Right forelimb (tissue), 1 donor: ENCODE measurements at places on chromosomes 5 and 9.

DNA sequence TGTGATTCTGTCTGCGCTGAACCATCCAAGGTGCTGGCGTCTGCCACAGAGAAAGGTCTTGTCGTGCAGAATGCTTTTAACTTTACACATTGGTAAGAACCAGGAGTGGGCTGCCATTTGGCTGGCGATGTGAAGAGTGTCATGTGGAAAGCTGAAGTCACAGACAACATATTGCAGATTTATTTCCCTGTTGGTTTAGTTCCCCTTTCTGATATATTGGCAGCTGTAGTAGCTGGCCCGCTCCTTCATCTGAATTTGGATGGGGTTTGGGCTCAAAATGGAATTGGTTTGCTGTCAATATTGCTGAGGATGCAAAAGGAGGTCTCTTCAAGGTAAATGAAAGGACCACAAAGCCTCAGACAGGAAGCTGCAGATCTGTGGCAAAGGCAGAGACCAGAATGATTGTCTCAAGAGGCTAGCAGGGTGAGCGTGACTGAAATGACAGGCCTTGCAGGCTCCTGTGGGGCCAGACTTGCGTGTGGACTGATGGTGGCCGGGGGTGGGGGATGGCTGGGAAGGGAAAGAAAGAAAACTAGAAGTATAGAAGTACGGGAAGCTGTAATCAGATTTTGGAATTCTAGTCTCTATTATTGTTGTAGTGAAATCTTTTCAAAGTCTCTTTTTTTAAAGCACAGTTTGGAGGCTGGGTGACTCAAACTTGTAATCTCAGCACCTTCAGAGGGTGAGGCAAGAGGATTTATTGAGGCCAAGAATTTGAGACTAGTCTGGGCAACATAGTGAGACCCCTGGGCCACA lies 25.1 kb upstream of the CD180 start:
- no peak for DNase-seq

DNA sequence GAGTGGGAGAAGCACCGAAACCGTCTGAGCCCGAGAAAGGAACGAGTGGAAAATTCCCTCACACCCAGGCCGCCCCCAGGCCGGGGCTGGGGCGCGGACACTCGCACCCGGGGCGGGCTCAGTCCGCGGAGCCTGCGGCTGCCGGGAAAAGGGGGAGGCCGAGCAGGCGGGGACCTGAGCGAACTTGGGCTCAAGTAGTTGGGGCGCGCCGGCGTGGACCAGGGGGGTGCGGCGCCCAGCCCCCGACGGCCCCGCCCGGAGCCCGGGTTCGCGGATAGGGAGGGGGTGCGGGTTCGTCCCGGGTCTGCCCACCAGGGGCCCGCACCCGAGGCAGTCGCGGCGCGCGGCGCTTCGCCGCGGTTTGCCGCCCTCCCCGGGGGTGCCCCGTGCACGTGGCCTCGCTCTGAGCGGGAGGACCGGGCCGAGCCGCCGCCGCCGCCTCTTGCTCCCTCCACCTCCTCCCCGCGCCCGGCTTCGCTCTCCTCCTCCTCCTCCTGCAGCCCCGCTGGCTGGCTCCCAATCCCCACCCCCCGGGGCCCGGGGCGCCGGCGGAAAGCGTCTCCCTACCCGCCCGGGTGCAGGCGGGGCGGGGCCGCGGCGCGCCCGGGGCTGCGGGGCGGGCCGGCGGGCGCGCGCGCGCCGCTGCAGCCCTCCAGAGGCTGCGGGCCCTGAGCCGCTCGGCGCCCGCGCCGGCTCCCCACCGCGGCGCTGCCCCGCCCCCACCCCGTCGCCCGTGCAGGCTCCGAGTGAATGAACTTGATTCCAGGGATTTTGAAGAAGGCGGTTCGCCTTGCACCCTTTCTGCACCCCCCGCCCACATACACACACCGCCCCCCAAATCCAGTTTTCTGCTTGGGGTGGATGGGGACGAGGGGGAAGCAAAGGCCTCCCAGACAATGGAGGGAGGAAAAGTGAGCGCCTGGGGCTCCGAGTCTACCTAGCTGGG lies 1.3 kb upstream of the NFIB start:
- DNase-seq = peak; percentile 96

- no peak for DNase-seq
Measured at GRCh38 chr9:108212184-108212583, 643.6 kb downstream of the ACTL7B start.

GRCh38 chr9:124676159-124676551 lies 95.0 kb downstream of the NR6A1 start:
- DNase-seq = no peak

GRCh38 chr5:58933891-58934628 lies 351.2 kb downstream of the RAB3C start:
- no peak for DNase-seq

- DNase-seq = no peak
Measured at GRCh38 chr5:118544887-118545449, 443.4 kb downstream of the DTWD2 start.

DNA sequence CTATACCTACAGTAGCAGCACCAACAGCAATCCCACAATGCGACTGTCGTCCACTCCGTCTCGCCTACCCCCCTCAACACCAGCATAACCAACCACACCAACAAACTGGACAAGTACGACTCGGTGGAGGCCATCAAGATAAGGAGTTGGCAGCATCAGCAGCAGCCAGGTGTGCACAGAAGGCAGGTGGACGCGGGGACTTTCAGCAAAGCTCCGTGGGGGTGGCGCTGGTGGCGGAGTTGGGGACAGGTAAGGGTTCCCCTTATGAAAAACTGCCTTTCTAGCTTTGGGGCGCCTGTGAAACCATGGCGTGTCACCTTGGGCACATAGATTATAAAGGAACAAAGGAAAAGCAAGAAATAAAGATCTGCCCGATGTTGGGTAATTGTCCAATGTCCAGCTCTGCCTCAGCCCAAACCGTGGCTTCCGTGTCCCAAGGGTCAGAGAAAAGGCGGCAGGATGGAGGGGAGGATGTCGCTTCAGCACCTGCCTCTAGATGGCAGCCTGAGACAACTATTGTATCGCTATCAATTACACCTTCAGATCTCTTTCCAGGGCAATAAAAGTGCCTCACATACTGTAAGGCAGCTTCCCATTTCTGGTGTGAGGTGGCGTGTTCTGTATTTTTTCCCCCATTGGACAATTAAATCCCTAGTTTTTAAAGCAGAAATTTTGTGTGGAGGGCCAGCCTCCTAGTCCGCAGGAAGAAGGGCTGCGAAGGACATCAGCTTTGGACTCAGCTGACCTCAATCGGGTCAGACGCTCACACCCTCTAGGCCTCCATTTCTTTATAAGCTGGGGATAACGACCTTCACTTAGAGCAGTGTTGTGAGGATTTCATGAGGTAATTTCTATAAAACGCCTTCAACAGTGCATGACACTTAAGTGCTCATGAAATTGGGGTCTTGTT lies 58.8 kb downstream of the MTRR start:
- peak; percentile 61 for DNase-seq

GRCh38 chr9:74771672-74772071 lies 116.0 kb downstream of the TRPM6 start:
- no peak for DNase-seq

DNA sequence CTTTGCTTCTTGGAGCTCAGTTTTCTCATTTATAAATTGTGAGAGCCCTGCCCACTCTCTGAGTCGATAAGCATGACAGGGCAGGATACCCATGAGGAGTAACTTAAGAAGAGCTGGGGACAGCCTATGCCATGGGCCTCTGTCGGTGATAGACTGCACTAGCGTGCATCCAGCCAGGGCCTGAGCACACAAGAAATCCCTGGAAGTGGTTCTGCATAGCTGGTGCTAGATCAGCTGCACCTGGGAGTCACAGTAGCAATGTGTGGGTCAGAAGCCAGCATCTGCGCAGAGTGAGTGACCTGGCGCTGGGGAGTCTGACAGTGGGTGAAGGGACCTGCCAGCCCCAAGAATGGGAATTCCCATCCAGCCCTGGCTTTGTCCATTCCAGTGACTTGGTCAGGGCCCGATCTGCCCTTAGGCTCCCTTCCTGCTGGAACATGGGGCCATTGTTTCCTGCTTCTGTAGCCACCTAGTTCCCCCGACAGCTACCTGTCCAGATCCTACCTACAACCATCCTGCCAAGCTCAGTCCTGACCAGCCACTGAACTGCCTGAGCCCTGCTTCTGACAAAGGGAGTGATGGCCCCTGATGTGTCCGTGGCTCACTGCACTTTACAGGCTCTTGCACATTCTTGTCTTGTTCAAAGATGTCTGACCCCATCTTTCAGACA lies 35.9 kb upstream of the NANS start:
- DNase-seq = no peak

- no peak for DNase-seq
Measured at GRCh38 chr5:67346611-67347010, 150.0 kb upstream of the CD180 start.

- DNase-seq = no peak
Measured at GRCh38 chr5:421901-422300, 21.1 kb upstream of the EXOC3 start.

- no peak for DNase-seq
Measured at GRCh38 chr9:123927625-123928532, 2.0 kb downstream of the DENND1A start.

DNA sequence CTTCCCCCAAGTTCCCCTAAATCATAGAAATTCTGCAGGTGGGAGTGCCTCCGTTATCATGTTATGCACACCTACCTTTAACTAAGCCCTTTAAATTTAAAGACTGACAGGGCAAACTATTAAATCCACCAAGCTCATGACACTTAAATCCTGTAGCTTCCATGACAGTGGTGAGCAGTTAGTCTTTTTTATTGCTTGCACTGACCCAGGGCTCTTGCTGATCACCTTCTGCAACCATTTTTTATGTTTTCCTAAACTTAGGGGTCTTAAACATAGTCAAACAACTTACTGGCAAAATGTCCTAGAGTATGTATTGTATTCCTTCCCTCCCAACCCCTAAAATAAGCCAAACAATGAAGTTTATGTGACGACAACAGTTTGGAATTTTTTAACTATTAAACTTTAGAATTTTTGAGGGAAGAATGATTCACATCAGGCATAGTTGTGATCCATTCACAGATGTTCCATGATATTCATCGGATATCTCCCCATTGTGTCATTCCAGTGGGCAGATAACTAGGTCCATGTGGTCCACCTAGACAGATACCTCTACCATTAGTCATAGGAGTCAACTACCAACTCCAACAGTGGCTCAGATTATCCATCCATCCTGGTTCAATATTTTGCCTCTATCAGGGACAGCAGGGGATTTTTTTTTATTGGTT lies 283.1 kb downstream of the ADAMTS6 start:
- no peak for DNase-seq

- no peak for DNase-seq
Measured at GRCh38 chr9:127606043-127606442, 6.0 kb upstream of the STXBP1 start.

GRCh38 chr5:96566833-96567587 lies 95.2 kb upstream of the CAST start:
- DNase-seq = no peak

GRCh38 chr5:91038180-91038808 lies 344.8 kb downstream of the ARRDC3 start:
- DNase-seq = no peak

DNA sequence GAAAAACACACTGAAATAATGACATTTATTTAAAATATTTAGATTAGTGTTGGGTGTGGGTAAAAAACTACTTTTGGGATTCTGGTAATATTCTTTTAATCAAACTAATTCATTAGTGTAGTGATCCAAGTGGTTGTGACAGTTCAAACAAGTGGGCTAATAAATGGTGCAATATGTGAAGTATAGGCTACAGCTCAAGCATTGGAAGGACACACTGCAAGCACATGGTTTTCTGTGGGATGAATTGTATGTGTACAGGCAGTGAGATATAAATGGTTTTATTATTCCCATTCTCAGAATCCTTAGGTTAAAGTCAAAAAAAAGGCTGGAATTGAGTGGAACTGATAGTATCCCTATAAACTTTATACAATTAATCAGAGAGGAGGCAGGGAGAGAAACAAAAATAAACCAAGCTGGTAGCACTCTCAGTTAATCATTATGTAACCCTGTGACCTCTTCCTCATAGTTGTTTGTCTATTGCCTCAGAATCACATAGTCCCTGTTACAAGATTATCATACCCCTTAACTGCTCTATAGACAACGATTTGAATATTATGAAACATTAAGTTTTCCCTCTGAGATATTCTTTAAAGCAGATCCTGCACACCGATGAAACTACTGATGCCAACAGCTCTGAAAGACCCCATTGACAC lies 1755.4 kb upstream of the ACO1 start:
- no peak for DNase-seq

DNA sequence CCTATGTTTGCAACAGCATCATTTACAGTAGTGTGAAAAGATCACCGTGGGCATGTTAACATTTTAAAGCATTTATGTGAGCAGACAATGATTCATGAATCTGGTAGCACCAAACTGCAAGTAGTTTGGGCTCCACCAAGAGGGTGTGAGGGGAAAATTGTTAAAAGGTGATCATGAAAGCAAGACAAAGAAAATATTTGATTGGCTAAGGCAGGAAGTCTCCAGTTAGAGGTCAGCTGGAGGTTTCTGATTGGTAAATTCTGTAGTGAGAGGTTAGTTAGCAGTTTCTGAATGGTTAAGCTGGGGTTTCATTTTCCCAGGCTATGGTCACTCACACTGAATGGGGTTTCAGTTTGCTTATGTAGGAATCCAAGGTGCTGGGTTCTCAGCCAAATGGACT lies 13.5 kb upstream of the DRD1 start:
- DNase-seq = no peak

DNA sequence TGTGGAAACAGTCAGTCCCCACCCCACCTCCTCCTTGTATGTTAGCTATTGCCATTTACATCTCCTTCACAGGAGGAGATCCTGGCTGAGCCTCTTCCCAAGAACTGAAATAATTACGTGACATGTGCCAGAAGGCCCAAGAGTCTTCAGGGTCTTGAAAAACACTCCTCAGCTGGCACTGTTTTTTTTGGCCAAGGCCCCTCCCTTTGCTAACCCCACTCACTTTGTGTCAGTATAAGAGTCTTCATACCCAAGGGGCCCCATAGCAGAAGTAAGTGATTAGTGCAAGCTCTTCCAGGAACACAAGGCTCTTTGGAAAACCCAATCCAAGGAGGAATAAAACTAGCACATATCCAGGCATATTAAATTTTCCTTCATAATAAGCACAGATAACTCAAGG lies 5.7 kb upstream of the LARP1 start:
- DNase-seq = no peak

- no peak for DNase-seq
Measured at GRCh38 chr5:43619911-43620310, 16.9 kb downstream of the NNT start.

- no peak for DNase-seq
Measured at GRCh38 chr5:31942546-31942945, 231.6 kb downstream of the GOLPH3 start.

GRCh38 chr9:128393145-128393775 lies 22.1 kb downstream of the URM1 start:
- DNase-seq = no peak
